Dermis microvascular lymphatic vessel endothelial cell (primary cell): ENCODE measurements at places on chromosomes 2 and 18.
A peak's percentile ranks its signal among the peaks of the same experiment; 100 is the strongest.

GRCh38 chr2:190413421-190413820 lies 5.3 kb downstream of the MFSD6 start:
- no peak for DNase-seq

GRCh38 chr2:111668741-111669140 lies 215.3 kb downstream of the ANAPC1 start:
- no peak for DNase-seq

DNA sequence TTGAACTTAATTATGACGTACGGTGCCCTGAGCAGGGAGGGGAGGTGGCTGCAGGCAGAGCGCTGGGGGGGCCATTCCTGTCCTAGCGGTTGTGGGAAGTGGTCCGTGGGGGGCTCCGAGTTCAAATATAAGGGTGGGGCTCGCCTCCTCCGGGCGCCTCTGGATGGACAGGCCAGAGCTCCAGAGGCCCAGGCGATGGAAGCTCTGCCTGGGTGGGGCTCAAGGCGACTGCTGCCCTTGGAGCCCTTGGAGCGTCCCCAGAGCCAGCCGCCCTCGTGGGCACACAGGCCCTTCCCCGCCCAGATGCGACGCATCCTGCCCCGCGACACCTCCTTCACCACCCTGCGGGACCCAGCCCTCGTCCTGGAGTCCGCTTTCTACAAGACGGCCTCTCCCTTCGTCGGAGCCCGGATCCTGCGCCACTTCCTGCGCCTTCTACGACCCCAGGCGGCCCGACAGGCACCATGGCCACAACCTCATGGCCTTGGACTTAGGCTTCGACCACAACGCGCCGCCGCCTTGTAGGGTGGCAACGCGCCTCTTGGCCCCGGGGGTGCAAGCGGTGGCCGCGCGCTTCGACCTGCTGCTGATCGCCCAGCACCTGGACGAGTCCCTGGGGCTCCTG lies 10.5 kb downstream of the AQP12B start:
- no peak for DNase-seq

DNA sequence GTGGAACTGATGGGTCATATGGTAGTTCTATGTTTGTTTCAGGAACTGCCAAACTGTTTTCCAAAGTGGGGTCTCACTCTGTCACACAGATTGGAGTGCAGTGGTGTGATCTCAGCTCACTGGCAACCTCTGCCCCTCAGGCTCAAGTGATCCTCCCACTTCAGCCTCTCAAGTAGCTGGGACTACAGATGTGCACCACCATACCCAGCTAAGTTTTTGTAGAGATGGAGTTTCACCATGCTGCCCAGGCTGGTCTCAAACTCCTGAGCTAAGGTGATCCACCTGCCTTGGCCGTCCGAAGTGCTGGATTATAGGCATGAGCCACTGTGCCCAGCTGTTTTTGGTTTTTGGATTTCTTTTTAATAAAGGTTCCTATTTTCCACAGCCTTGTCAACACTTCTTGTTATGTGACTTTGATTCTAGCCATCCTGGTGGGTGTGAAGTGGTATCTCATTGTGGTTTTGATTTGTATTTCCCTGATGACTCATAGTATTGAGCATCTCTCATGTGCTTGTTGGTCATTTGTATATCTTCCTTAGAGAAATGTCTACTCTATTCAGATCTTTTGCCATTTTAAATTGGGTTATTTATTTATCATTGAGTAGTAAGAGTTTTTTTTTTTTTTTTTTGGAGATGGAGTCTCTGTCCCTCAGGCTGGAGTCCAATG lies 22.8 kb downstream of the NPC1 start:
- DNase-seq, result no peak

GRCh38 chr2:213122725-213123124 lies 28.7 kb downstream of the IKZF2 start:
- no peak for DNase-seq

DNA sequence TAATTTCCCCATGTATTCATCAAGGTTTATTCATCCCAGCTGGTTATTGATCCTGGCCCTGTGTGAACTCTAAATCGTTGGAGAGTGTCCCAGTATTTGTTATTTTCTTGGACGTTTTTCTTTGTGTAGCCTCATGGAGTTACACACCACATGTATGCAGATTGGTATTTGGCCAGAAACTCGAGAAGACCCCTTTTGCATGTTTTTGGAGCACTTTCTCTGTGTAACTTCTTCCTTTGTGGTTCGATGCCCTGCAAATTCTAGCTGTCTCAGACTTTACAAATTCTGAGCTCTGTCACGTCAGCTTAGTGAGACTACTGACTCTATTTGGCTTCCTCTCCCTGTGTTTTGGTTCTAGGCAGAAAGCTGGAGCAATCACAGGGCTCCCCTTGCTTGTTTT lies 198.7 kb downstream of the MCFD2 start:
- DNase-seq, result peak; percentile 34

DNA sequence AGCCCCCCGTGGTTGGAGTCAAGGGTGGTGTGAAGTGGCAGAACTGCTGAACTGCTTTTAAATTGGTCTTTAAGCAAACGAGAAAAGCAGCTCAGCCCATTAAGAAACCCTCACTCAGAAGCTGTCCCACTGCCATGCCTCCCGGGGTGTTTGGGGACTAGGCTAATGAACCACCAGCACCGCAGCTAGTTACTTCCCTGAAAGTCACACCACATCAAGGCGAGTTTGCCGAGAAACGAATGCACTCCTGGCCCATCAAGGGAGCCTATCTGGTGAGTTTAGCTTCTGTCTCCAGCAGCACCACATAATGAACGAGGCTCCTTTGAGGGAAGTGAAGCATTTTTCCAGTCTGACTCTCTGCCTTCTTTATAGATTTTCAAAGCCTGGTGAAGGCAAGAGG lies 14.6 kb upstream of the ALK start:
- no peak for DNase-seq

DNA sequence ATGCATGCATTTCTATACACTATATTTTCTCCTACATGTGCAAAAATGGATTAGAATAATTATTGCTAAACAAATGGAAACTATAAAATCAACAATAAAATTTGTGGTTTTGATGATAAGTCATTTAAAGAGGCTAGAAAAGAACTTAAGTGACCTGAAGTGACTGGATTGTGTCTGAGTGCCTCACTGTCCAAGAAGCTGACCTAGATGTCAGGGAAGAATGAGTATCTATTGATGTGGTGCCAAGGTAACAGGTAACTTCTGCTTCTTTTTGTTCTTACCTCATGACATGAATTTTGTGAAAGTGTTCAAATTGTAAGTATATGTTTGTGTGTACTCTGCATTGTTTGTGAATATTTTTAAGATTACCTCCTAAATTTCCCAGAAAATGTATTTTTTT lies 1623.9 kb upstream of the ACVR2A start:
- no peak for DNase-seq

GRCh38 chr2:112671801-112672200 lies 26.1 kb downstream of the SLC20A1 start:
- DNase-seq, result no peak

- no peak for DNase-seq
Observed at GRCh38 chr2:240573071-240573515, 4.8 kb downstream of the RNPEPL1 start.

- DNase-seq, result no peak
Observed at GRCh38 chr2:43010438-43011157, 215.8 kb downstream of the ZFP36L2 start.

DNA sequence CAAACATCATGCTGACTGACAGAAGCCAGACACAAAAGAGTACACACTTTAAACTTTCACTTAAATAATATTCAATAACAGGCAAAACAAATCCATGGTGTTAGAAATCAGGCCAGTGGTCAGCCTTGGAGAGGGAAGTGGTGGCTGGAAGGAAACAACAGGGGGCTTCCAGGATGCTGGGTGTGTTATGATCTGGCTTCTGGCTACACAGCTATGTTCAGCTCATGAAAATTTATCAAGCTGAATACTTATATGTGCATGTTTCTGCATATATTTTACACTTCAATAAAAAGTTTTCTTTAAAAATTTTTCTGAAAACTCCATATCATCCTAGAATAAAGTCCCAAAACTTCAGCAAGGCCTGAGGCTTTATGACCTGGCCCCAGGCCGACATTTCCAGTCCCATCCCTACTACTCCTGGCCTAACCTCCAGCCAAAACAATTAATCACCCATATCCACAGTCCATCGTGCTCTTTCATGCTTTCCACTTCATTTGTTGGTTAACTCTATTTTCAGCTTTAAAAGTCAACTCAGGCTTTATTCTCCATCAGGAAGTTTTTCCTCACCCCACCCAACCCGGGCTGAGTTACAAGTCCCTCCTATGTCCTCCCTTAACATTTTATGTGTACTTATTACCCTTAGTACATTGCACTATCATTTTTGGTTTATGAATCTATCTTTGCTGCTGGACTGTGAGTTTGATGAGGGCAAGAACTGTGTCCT lies 27.9 kb upstream of the SPTBN1 start:
- peak; percentile 41 for DNase-seq

GRCh38 chr2:73983322-73984202 lies 1.1 kb upstream of the TET3 start:
- no peak for DNase-seq

- DNase-seq, result no peak
Observed at GRCh38 chr2:203534621-203535077, 452 bp downstream of the RAPH1 start.

DNA sequence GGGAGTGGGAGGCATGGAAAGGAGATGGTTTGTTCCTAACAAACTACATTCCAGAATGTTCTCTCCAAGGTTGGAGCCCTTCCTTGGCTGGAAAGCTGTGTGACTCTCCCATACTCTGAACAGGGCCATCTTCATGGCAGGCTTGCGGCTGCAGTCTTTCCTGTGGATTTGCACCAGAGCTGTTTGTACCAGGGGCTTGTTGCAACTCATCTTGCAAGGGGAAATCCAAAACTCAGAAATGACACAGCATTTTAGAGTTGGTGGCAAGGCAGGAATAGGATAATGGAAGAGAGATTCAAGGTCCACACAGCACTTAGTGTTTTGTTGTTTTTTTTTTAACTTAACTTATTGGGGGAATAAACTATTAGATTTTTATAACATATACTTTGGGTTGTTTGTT lies 73.7 kb upstream of the ZNF516 start:
- DNase-seq, result no peak

DNA sequence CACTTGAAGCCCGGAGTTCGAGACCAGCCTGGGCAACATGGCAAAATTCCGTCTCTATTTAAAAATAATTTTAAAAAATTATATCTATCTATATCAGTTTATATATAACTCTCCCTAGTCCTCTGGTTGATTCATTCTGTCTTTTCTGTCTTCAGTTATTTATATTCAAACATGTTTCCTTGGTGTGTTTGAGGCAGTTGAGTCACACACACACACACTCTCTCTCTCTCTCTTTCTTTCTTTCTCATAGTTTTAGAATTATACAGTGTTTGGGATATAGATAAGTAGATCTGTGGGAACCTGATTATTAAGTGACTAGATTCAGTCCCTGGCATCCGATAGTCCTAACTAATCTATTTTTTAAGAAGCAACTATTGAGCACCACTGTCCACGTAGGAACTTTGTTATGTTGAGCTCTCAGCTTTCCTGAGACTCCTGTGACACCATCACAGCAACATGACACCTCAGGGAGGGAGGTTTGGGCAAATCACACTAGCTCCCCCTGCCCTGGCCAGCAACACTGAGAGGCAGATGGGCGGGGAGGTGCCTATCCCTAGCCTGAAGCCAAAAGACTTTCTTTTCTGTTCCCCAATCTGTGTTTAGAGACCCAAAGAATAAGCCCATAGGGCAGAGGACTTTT lies 482.7 kb downstream of the DLGAP1 start:
- no peak for DNase-seq

DNA sequence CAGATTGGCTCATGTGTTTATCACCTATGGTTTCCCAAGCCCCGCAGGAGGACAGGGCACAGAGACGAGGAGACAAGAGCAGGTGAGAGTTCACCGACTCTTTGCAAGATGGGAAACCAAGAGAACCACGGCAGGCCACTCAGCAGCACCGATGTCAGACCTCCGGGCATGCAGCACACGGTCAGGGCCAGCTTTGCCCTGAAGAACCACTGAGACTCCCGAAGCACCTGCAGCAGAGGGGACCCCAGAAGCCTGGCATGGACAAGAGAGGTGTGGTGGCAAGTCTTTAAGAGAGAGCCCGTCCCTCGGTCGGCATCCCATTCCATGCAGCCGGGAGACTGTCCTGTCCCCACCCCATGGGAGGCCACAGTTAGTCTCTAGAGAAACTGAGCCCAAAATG lies 36.6 kb upstream of the TAF1B start:
- DNase-seq, result no peak

DNA sequence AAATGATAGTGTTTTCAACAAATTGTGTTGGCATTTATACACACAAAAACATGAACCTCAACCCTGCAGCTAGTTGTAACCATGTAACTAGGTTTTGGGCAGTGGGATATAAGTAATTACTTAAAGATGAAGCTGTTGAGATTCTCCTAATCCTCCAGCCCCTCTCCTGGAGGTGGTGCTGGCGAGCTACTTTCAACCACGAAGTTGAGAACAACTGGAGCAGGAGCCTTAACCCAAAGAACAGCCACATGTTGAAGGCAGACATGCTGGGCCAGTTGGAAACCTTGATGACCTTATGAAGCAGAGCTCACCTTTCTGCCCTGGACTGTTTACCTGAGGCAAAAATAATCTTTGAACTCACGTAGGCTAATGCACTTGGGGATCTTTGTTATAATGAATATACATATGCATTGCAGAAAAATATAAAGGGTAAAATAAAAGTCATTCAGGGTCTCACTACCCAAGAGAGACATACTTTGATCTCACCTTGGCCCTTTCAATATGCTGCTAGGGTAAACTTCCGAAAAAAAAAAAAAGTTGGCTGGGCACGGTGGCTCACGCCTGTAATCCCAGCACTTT lies 89.6 kb upstream of the NPAS2 start:
- peak; percentile 61 for DNase-seq

- no peak for DNase-seq
Observed at GRCh38 chr2:17795309-17795708, 21.0 kb upstream of the MSGN1 start.

GRCh38 chr2:147311058-147311430 lies 533.8 kb upstream of the ACVR2A start:
- DNase-seq, result no peak

DNA sequence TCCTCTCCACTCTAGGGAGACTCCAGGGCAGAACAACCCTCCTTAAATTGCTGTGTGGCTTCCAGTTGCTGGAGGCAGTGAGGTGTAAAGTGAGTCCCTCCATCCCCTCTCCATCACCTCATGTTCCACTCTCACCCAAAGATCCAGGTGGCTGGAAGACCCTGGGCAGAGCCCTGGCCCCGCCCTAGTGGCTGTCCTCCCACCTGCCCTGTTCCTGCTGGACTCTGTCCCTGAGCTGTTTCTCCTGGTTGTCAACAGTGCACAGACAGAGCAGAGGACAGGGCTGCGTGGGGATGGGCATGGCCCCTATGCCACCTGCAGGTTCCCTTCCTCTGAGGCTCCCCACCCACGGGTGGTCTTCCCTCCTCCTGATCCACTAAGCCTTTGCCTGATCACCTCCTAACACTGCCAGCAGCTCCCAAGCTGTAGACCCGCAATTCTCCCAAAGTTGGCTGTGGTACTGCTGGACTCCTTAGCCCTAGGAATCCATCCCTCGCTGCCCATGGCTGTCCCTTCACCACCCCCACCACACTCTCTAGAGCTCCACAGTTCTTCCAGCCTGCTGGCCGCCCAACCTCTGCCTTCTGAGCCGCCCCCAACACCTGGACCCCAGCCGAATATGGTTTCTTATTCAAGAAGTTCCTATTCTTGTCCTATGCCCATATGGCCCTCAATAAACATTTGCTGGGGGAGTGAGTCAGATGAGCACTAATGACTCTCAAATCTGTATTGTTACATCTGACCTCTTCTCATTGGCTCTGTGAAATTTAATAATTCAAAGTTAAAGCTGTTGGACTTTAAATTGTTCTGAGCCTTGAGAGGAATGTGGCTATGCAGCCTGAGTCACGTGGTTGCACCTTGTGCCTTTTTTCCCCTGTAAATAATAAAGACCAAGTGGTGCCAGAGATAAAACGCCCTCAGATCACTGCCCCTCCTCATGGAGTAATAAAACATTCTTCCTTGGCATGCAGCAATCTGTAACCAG lies 260.0 kb upstream of the HS6ST1 start:
- no peak for DNase-seq
